ENCODE measurements at places on chromosomes 6 and 20.

DNA sequence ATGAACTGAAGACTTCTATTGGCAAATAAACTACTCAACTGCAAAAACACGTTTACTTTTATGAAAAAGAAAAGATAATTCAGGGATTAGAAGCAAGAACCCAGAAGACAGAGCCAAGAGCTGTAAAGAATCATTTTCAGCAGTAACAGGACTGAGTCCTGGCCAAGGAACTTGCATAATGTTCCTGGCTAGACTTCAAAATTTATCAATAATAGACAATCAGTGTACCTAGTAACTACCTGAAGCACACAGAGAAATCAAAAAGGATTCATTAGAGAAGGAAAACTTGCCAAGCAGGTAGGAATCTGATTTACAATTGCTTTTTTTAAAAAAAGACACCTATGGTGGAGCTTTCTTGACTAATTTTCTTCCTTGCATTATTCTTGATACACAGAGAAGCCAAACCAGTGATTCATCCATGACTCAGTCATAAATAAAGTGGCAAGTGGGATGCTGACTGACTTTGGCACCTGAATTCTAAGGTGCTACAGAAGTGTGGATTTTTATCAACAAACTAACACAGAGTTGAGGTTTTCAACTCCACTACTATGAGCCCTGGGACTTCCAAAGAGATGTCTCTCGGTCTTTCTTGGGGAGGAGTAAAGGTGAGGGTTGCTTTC, 281.3 kb downstream of the BMP7 start:
- no peak for DNase-seq

DNA sequence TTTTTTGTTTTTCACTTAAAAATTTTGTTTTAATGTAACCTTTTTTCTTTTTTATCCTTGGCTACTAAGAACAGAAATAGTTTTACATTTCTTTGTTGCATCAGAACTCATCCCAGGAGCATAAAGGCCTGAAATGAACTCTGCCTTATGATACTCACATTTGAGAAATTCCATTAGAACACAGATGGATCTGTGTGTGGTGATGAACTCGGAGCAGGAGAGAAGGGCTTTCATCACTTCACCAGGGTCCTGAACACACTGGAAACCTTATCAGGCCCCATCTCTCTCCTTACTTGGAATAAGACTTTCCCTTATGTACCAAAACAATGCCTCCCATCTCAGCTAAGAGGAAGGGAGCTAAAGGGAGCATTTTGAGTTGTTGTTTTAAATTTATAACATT, 139.4 kb downstream of the PHF3 start:
- no peak for DNase-seq

DNA sequence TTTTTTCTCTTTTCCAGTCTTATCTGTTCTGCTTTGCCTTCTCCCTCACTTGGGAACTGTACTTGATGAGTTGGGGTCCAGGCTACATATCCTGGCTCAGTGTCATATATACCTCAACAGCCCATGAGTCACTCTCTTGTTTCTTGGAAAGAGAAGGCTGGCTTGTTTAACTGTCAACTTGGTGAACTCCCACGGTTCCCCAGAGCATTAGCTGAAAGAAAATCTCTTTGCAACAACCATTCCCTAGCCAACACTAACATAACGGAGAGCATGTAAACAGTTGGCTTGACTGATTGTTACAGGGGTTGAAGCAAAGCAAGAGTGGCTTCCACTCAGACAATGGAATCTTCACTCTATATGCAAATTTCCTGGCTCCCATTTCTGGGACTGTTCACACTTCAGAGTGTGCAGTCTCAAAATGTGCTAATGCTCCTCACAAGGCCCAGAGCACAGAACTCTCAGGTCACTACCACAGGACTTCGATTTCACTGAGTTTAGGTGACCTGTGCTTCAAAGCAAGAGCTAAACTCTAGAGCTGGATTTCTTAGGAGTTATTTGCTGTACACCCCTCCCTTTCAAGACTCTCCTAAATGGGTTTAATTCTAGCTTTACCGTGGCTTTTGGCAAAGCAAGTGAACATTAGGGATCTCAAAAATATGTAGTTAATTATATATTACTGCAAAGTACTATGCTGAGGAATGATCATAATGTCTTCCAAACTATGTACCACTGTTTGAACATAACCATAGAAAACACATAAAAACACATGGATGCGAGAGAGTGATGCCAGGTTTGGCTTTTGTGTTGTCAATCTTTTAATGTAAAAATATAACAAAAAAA, 609.8 kb downstream of the RFPL4B start:
- no peak for DNase-seq

- DNase-seq = no peak
Measured at GRCh38 chr6:139828751-139829519, 454.5 kb upstream of the CITED2 start.

Measured in activated CD8-positive, alpha-beta memory T cell treated with anti-CD3 and anti-CD28 coated beads for 1 hour (primary cell).